ENCODE measurements at places on chromosomes 5 and 9.

DNA sequence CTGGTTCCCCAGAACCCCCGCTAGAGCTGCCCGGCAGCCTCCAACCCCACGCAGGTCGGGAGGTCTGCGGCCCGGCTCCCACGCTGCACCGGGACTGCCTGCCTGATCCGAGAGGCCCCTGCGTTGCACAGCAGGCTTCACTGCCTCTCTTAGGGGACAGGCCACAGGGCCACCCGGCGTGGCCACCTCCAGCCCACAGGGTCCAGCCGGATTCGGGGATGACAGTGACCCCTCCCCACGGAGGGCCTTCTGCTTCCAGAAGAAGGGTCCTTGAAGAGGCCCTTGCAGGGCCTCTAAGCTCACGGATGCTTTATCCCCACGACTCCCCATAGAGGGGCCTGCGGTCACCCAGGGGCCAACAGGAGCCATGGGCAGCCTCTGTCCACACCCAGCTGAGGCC, 66.1 kb upstream of the PPP1R26 start:
- DNase-seq: peak; percentile 46

DNA sequence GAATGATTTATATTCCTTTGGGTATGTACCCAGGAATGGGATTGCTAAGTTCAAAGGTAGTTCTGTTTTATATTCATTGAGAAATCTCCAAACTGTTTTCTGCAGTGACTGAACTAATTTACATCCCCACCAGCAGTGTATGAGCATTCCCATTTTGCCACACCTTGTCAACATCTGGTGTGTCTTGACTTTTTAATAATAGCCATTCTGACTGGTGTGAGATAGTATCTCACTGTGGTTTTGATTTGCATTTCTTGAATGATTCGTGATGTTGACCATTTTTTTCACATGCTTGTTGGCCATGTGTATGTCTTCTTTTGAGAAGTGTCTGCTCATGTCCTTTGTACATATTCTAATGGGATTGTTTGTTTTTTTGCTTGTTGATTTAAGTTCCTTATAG, 421.5 kb downstream of the KIAA0825 start:
- no peak for DNase-seq

DNA sequence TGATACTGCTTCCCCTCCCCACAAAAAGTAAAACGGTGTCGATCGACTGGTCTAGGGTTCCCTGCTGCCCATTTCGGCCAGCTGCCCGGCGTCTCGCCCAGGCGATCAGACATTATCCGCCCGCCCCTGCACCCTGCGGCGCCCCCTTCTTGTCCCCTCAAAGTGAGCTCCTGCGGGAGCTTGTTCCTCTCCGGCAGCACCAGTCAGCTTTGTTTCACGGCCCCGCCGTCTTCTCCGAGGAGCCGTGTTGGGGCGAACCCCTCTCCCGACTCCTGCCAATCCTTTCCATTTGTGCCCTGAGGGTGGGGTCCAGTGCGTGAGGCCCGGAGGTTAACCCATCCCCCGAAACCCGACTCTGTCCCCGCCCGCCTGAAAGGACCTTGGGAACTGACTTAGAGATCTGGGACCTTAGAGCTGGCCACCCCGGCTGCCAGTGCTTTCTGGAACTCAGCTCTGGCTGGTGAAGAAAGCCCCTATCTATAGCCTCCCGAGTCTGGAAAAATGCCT, 518 bp downstream of the UBE2B start:
- DNase-seq: peak; percentile 86

GRCh38 chr5:158884827-158885518, 214.7 kb downstream of the EBF1 start:
- DNase-seq: no peak

All from ecto neural progenitor cell (in vitro differentiated cells).